HT-29 (cell line): ENCODE measurements at places on chromosomes 4 and X. TPM values are rescaled to one million over a fixed set of nuclear protein-coding genes. Genes with fewer than 3 reads are reported as not detected.

Gene IGFBP7
- not detected in 2 replicates for total RNA-seq

Gene SORCS2
- total RNA-seq = not detected in 2 replicates

GRCh38 chrX:95974890-95975289, 709.8 kb upstream of the DIAPH2 start:
- no peak for DNase-seq

DNA sequence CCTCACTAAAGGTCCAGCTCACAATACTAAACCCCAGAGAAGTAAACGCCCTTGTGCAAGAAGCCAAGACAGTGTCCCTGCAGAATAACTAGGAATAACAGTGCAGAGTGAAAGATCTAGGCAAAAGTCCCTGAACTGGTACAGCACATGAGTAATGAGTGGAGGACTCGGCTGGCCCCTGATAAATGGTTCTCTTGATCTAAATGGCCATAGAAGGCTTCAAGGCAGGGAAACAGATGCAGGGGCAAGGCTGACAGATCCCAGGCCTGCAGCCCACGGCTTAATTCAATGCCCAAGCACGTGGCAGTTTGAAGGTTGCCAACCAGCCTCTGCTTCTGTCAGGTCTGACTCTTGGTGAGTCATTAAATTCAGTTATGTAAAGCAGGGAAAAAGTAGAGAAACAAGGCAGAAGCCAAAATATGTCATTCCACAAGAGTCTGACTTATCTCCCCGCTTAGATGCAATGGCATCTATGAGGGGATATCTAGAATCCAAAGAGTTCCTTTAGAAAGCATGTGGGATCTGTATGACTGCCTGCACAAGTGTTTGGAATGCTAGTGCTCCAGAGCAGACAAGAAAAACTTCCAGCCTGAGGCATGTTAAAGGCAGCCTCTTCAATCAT, 121.3 kb downstream of the PRDM5 start:
- DNase-seq = no peak

DNA sequence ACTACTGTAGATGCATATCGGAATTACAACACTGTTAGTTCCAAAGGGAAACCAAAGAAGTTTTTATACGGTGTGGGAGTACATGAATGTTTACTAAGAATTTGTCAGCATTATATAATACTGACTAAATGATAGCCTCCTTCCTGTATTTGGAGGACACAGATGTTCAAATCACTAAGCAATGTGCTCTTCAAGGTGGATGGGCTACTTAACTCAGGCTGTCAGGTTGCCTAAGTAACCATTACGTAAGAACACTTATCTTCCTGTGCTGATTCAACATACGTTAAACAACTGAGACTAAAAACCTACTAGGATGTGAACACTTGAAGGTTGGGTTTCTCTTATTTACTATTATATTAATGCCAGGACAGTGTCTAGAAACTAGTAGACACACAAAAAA, 81.9 kb upstream of the HPGD start:
- peak; percentile 23 for DNase-seq

DNA sequence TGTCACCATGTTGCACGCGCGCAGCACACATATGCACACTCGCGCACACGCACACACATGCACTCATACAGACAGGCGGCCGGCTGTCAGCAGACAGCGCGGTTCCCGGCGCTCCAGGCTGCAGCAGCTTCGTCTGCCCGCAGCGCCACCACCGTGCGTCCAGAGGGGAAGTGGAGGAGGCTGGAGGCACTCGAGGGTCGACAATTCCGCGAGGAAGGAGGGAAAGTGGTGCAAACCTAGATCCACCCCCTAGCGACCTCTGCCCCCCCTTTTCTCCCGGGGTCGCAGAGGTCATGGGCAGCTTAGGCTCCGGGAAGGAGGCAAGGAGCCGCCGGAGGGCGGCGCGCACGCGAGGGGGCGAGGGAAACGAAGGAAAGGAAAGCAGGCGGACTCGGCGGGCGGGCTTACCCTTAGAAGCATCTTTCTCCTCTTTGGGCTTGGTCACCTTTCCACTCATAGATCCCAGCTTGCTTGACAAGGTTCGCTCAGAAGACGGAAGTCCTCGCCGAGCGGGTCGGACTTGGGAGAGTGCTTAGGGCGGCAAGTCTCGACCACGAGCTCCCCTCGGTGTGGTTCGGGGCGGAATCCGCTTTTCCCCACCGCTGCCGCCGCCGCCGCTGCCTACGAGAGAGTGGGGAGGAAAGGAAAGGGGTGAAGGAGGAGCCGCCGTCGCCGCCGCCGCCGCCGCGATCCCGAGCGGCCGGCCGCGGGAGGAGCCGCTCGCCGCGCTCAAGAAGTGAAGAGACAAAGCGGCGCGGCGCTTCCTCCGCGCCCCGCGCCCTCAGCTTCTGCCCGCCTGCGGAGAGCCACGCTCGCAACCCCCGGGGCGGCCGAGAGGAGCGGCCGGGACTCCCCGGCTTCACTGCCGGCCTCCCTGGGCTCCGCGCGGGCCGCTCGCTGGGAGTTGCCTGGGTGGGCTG, 326.6 kb upstream of the F9 start:
- DNase-seq = no peak
